Activated CD4-positive, alpha-beta T cell treated with anti-CD3 and anti-CD28 coated beads, Interleukin-2, amount 10 ng/mL, durations not matched to agents 24 days and 14 days (primary cell): ENCODE measurements at places on chromosomes 5 and 9. TPM values are rescaled to one million over a fixed set of nuclear protein-coding genes. Genes with fewer than 3 reads are reported as not detected.
A peak's percentile ranks its signal among the peaks of the same experiment; 100 is the strongest.

Gene GPR151
- total RNA-seq: not detected in 2 replicates

Gene ECM2
- not detected in 2 replicates for total RNA-seq

Gene SLCO6A1
- not detected in 2 replicates for total RNA-seq

- H3K27me3 ChIP-seq: no peaks in the 10 kb centered on the region
- H3K4me3 ChIP-seq: no peak overlapping the region
- H3K4me1 ChIP-seq: no peaks in the 10 kb centered on the region
Observed at GRCh38 chr5:130222573-130222972, 318.3 kb downstream of the CHSY3 start.

DNA sequence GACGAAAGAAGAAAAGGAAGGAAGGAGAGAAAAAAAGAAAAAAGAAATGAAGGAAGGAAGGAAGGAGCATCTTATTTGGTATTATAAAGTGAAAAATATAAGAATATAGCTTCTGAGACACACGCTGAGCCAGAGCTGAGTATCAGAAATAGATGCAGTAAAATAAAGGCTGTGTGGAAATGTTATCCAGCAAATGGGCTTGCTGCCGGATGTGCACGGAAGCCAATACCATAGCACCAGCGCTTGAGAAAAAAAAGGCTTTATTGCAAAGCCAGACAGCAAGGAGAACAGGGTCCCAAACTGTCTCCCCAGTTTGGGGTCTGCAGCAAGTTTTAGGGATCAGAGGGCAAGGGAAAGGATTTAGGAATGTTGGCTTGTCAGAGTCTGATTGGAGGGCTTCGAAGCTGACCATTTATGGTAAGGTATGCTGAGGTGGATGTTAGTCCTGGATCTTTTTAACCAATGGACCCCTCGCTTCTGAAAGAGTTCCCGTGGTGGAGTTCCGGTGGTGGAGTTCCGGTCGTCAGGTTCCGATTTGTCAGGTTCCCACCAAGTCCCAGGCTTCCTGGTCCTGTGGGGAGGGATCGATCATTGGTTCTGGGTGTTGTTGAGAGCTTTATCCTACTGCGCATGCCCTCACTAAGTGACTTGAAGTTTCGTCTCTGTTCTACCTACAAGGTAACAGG is 70.4 kb downstream of the SFXN1 start:
- peaks cover 44% of the 10 kb centered on the region for H3K27me3 ChIP-seq
- DNase-seq: no peak
- H3K4me3 ChIP-seq: no peak overlapping the region
- no peaks in the 10 kb centered on the region for H3K36me3 ChIP-seq
- H3K4me1 ChIP-seq: peaks cover 3% of the 10 kb centered on the region

- H3K36me3 ChIP-seq: no peaks in the 10 kb centered on the region
- H3K27me3 ChIP-seq: no peaks in the 10 kb centered on the region
- no peak overlapping the region for H3K27ac ChIP-seq
- no peak overlapping the region for H3K4me3 ChIP-seq
- no peaks in the 10 kb centered on the region for H3K4me1 ChIP-seq
Observed at GRCh38 chr5:25091921-25092320, 447.1 kb upstream of the CDH10 start.

DNA sequence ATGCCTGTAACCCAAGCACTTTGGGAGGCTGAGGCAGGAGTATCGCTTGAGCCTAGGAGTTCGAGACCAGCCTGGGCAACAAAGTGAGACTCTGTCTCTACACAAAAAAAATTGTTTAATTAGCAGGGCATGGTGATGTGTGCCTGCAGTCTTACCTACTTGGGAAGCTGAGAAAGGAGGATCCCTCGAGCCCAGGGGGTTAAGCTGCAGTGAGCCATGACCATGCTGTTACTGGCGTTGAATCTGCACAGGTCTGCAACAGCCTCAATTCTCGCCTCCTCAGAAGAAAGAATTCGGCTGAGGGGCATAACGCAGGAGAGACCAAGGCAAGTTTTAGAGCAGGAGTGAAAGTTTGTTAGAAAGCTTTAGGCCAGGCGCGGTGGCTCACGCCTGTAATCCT is 18.0 kb downstream of the CCT5 start:
- DNase-seq: no peak
- H3K4me1 ChIP-seq: peaks cover 7% of the 10 kb centered on the region

DNA sequence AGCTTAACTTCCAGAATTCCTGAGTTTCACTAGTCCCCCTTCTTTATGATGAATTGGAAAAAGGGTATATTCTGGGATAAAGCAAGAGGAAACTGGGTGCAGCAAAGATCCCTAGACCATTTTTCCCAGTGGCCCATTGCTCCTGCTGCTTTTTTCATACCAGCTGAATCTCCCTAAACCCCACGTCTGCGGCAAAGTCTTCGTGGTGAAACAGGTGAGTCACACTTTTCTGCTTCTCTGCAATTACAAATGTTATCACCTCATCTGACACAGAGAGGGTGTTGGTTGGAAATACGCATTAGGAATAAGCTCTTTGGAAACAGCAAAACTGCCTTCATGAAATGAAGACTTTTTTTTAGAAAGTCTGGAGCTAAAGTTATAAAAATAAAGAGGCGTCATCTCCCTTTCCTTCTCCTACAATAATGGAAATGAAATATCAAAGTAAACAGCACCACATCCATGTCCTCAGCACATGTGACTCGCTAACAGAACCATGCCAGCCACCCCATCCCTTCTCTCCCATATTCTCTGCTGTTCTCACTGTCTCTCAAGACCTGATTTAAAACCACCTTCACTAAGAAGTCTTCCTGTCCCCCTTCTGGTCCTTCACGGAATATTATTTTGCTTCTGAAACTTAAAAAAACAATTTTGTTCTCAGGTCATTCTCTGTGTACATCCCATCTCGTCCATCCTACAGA is 39.5 kb upstream of the GLRX start:
- peak; percentile 77 for DNase-seq
- H3K27ac ChIP-seq: peak overlapping the region; percentile 74
- no peaks in the 10 kb centered on the region for H3K27me3 ChIP-seq
- H3K4me3 ChIP-seq: peak overlapping the region; percentile 48
- peaks cover 64% of the 10 kb centered on the region for H3K4me1 ChIP-seq

DNA sequence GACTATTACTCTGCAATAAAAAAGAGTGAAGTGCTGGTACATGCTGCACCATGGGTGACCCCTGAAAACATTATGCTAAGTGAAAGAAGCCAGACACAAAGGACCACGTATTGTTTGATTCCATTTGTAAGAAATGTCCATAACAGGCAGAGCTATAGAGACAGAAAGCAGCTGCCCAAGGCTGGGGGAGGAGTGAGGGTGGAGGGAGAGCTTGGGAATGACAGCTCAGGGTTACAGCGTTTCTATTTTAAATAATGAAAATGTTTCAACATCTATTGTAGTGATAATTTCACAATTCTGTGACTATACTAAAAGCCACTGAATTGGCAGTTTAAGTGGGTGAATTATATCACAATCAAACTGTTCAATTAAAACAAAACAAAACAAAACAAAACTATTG is 81.7 kb downstream of the MYO10 start:
- H3K27me3 ChIP-seq: no peaks in the 10 kb centered on the region
- no peaks in the 10 kb centered on the region for H3K36me3 ChIP-seq
- no peak overlapping the region for H3K27ac ChIP-seq
- no peaks in the 10 kb centered on the region for H3K4me1 ChIP-seq

DNA sequence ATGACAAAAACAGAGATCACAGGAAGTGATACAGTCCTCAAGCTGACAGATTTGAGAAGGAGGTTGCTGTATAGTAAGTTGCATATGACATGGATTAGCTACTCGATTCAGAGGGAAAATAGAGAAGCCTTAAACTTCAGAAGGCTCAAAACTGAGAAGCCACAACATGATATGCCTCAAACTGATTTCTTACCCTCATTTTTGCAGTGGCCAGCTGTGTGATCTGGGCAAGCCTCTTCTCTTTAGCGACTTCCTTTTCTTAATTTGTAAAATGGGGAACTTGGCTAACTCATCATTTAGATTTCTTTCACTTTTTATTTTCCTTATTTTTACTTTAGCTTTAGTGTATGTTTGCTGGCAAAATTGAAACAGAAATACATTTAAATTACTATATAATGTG is 421.1 kb downstream of the KIF4B start:
- DNase-seq: no peak
- no peak overlapping the region for H3K27ac ChIP-seq
- H3K4me1 ChIP-seq: no peaks in the 10 kb centered on the region
- no peaks in the 10 kb centered on the region for H3K36me3 ChIP-seq

DNA sequence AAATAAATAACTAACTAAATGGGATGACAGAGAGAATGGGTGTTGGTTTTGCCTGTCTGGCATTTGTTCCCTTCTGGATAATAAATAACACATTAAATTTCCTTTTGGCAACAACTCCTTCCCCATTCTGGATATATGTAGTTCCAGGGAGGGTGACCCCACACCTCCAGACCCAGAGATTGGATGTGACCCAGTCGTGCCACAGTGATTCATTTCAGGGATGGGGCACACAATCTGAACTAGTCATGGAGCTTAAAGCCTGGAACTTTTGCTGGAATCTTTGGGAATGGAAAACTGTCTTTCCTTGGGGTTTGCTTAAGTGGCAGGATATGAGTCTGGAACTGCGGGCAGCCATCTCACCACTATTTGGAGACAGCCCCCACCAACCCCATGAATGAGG is 11.3 kb downstream of the KLF9 start:
- no peak overlapping the region for H3K4me3 ChIP-seq
- peaks cover 10% of the 10 kb centered on the region for H3K36me3 ChIP-seq
- H3K27me3 ChIP-seq: no peaks in the 10 kb centered on the region

GRCh38 chr5:87780831-87781760 is 368.4 kb upstream of the CCNH start:
- H3K36me3 ChIP-seq: no peaks in the 10 kb centered on the region
- peaks cover 12% of the 10 kb centered on the region for H3K27me3 ChIP-seq
- H3K27ac ChIP-seq: no peak overlapping the region
- peaks cover 2% of the 10 kb centered on the region for H3K4me1 ChIP-seq

GRCh38 chr9:135108831-135109510 is 21.5 kb downstream of the OLFM1 start:
- peaks cover 16% of the 10 kb centered on the region for H3K27me3 ChIP-seq
- H3K4me3 ChIP-seq: peak overlapping the region; percentile 10
- H3K36me3 ChIP-seq: no peaks in the 10 kb centered on the region
- H3K4me1 ChIP-seq: peaks cover 6% of the 10 kb centered on the region
